ENCODE measurements at places on chromosomes 3 and 15.

DNA sequence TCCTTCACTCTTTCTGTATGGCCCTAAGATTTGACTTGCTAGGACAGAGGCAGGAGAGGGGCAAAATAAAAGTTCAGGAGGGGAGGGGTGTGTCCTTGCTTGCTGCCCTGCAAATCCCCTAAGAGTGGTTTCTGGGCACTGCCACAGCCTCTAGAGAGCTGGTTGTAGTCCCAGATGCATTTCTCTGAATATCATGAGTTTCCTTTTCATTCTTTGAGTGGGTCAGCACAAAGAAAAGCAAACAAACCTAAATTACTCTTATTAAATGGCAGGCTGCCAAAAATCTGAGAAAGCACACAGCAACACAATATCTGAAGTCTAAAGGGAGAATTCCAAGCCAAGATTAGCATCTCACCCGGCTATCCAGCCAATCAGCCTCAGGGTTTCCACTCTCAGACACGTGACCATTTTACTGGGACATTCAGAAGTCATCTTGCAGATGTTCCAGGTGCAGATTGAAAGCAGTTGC is 919.3 kb downstream of the TUSC7 start:
- DNase-seq = no peak

- DNase-seq = no peak
Observed at GRCh38 chr15:51846066-51846462, 16.6 kb downstream of the TMOD3 start.

- no peak for DNase-seq
Observed at GRCh38 chr3:179172546-179172945, 24.4 kb downstream of the PIK3CA start.

- no peak for DNase-seq
Observed at GRCh38 chr3:62164196-62164595, 209.2 kb downstream of the FEZF2 start.

DNA sequence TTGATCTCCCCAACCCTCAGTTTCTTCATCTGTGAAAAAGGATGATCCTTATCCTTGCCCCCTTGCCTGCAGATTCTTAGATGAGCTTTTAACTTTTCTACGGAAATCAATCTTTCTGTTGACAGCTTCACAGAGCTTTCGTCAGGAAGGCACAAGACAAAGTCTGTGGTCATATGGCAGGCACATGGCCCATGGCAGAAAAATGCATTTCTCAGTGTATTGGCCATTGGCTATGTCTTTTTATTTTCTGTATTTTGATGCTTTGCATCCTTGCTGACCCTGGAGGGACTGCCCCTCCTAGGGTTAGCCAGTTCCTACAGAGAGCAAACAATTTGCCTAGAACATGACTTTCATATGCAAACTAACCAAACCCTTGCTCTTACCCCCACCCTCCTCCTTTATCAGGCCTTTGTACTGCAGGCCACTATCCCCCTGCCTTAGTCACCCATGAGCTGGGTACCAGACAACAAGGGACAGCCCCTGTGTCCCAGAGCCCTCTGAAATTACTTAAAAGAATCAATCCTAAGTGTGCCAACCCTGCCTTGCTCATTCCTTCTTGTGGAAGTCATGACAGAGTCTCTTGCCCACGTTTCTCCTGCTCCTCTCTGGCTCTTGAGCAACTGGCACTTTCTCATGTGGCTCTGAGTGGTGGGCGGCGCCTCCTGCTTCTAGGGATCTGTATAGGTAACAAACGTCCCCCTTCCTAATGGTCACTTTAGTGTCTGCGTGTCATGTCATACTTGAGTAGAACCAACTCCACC is 24.1 kb upstream of the NOX5 start:
- DNase-seq = no peak

GRCh38 chr3:152554980-152555379 is 280.0 kb upstream of the P2RY1 start:
- DNase-seq = no peak

GRCh38 chr3:195885036-195885891 is 23.1 kb downstream of the TNK2 start:
- no peak for DNase-seq

DNA sequence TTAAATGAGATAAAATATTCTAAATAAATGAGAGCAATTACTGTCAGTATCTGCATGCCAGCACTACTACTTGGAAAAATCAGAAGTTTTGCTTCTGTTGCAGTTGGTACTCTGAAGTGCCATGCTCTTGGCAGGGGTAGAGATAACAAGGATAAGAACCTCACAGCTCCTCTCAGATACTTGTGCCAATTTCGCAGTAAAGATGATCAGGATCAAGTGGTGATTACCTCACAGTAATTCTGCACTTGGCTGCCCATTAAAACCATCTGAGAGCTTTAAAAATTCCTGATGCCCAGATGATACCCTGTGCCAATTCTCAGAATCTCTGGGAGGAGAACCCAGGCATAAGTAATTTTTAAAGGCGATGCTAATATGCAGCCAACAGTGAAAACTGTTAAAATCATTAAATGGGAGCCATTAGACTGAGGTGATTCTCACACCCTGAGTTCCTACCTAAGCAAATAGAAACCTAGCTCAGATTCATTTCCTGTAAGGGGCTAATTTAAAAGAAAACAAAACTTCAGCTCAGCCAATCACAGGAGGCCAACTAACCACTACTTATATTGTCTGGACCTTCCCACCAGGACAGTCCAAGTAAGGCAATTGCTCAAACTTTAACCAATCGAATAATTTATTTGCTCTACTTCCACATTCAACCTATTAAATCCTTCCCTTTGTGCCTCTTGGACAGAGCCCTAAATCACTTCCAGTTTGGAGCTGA is 171.2 kb downstream of the KCNMB2 start:
- DNase-seq = no peak

DNA sequence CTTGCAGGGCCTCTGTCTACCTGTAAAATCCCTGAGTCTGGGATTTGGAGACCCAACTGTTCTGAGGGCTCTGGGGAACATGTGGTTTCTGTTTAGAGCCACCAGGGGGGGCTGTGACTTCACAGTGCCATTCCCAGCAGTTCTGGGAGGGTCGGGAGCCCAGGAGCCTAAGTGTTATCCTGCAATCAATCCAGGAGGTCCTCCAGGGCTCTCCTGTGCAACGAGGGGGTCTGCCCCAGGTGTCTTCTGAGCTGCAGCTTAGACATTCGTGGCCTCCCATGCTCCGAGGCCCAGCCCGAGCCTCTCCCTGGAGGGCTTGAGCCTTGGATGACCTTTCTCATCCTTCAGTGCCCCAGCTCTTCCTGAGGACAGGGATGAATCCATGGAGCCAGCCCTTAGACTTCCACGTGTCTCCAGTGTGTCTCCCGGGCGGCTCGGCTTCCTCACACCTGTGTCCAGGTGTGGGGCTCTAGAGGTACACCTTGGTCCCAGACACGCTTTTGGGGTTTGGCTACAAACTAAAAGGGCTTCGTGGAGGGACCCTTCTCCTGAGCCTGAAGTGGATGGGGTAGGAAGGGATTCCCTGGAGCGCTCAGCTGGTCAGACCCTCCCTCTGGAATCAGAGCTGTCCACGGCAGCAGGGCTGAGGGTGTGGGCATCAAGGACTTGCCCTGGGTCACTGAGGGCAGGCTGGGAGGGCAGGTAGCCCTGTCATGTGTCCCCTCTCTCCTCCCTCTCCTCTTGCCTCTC is 20.3 kb upstream of the ABTB1 start:
- DNase-seq = peak; percentile 36

DNA sequence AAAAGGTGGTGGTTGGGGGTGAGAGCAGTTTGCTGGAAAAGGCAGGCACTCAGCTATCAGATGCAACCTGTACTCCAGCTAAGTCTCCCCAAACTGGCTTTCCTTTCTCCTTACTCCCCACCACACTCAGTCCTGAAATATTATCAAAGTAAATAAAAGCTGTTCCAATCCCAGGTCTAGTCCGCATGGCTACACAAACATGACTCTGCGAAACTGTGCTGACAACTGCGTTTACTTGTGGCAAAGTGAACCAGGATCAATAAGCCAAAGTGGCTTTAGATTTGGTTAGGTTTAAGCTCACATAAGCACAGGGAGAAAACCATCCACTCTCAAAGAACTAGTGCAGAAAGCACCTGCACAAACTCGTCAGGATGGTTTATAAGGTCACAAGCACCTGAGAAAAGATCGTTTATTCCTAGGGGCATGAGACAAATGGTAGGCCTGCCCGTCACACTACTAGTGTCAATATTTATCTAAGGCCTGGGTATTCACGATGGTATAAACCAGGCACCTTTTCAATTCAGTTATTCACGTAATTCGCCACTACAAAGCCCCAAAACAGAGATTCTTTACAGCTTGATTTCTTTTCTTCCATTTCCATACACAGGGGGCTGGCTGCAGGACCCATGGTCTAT is 25.3 kb downstream of the LRIG1 start:
- DNase-seq = no peak

DNA sequence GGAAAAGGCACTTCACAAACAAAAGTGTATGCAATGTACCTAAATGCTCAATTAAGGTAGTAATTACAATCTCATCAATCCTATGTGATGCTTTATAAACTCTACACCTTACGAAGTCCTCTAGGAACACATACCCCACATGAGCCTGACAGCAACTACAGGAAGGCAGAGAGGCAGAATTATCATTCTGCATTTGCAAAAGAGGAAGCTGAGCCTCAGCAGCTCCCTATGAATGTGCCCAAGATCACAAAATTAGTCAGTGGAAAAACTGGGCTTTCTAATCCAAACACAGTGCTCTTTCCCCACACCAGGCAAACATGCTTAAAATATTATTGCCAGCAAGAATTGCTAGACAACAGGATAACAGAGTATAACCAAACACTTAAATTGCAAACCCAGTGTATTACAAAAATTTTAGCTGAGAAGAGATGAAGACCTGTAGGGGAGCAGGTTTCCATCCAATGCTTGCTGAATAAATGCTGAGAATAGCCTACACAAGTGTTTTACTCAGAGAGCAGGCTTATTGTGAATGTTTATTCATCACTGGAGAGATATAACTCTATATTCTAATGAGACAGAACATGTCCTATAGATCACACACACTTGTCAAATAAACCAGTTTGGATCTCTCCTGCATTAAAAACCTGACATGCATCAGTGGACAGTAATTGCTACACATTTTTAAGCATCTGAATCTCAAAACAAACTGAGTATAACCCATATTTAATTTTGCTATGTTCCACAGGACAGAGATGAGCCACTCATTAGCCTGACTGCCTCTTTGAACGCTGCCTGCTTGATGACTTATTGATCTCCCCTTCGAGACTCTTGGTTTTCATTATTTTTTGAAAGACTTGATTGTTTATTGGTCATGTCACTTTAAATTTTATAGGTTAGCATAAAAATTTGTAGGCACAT is 62.2 kb downstream of the PLCH1 start:
- DNase-seq = no peak

GRCh38 chr3:8581806-8582445 is 62.7 kb downstream of the SSUH2 start:
- no peak for DNase-seq

- DNase-seq = no peak
Observed at GRCh38 chr3:107275511-107275910, 101.7 kb upstream of the CCDC54 start.

DNA sequence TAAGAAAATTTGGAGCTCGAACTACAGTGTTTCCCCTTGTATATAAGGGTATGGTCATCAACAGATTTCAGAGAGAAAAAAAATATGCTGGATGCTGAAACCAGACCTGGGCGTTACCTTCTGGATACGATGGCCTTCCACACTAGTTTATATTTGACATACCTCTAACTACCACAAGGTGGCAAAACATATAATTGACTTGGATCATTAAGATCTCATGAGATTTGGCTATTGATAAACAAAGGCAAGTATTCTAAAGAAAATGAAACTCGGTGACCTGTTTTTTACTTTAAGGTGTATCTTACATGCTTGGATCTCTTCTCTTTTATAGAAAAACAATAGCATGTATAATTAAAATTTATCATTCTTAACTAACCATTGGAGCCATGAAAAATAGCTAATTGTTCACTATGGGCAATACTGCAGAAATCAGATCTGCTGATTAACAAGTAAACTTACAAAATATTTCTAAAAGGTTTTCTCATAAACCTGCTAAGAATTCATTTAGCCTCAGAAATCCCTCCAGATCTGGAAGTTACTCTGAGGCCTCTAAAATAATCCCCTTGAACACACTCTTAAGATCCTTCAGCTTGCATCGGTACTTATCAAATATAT is 300.6 kb upstream of the KCNH8 start:
- no peak for DNase-seq

DNA sequence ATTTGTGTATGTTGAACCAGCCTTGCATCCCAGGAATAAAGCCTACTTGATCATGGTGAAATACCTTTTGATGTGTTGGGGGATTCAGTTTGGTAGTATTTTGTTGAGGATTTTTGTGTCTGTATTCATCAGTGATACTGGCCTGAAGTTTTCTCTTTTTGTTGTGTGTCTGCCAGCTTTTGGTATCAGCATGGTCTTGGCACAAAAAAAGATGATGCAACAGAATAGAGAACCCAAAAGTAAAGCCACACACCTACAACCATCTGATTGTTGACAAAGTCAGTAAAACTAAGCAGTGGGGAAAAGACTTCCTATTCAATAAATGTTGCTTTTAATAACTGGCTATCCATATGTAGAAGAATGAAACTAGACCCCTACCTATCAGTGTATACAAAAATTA is 77.6 kb downstream of the TCF12 start:
- no peak for DNase-seq

DNA sequence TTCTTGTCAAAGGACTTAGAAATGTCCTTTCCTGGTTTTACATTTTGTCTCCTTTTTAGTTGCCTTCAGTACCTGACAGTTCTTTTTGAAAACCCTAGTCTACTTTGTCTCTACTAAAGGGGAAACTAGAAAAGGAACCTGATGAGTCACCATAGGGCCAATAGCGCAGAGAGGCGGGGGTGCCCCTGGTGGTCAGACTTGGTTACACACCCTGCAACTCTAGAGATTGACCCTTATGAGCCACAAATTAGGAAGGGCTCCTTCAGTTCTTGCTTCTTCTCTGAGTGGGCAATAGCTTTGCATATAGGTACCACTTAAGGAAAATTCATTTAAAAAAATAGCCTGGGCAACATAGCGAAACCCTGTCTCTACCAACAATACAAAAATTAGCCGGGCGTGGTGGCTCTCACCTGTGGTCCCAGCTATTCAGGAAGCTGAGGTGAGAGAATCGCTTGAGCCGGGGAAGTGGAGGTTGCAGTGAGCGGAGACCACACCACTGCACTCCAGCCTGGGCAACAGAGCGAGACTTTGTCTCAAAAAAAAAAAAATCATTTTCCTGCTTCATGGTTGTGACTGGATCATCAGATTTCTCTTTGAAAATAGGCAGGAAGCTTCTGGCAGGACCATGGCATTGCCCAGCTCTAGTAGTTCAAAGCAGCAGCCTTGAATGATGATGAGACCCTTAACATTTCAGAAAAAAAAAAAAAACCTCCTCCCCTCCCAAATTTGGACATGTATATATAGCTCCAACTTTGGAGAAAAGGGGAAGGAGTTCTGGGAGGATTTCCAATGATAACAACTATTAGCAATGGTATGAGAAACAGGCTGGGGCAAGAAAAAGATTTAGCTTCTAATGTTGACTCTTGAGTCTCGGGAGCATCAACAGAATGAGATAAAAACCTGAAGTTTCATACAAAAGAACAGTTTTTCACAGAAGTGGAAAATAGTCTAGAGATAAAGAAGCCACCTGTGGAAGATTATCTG is 45.2 kb upstream of the RASA2 start:
- DNase-seq = peak; percentile 22

GRCh38 chr15:70835415-70835814 is 18.5 kb downstream of the LARP6 start:
- DNase-seq = no peak
